ENCODE measurements at places on chromosomes 3 and 15. TPM values are rescaled to one million over a fixed set of nuclear protein-coding genes. Genes with fewer than 3 reads are reported as not detected.

GOLGA8S gene
- 0.33 TPM for total RNA-seq

CCR5 gene
- total RNA-seq, result not detected

SNTN gene
- total RNA-seq, result not detected

RETNLB gene
- total RNA-seq, result not detected

CAND2 gene
- 14.8 TPM for total RNA-seq

RCCD1 gene
- 20.6 TPM for total RNA-seq

LRTM1 gene
- not detected for total RNA-seq

ONECUT1 gene
- 36.5 TPM for total RNA-seq

GRK7 gene
- not detected for total RNA-seq

LTK gene
- total RNA-seq, result 0.16 TPM

DNA sequence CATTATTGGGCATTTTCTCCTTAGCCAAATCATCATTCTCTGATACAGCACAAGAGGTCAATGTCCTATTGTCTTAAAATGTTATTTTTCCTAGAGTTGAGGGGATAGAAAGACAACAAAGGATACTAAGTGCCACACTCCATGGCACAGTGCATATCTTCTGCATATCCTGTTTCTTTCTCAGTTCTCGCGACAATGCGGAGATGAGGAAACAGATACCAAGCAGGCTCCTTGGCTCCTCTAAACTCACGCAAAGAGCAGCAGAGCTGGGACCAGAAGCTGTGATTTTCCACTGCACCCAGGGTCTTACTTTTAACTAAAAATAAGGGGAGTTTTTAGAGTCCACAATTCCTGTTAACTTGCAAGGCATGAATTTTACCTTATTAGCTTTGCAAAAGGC is 10.5 kb upstream of the VGLL4 start:
- H3K27me3 ChIP-seq, result no peaks in the 10 kb centered on the region
- H3K4me1 ChIP-seq, result no peaks in the 10 kb centered on the region
- H3K36me3 ChIP-seq, result no peaks in the 10 kb centered on the region
- no peak overlapping the region for H3K4me3 ChIP-seq

DNA sequence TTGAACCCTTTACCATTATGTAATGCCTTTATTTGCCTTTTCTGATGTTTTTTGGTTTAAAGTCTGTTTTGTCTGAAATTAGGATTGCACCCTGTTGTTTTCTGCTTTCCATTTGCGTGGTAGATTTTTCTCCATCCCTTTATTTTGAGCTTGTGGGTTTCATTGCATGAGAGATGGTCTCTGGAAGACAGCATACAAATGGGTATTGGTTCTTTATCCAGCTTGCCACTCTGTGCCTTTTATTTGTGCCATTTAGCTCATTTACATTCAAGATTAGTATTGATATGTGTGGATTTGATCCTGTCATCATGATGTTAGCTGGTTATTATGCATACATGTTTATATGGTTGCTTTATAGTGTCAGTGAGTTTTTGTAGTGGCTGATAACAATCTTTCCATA is 318.7 kb upstream of the PPP2R3A start:
- no peak for DNase-seq
- H3K36me3 ChIP-seq, result peaks cover 10% of the 10 kb centered on the region
- H3K27me3 ChIP-seq, result no peaks in the 10 kb centered on the region
- H3K4me1 ChIP-seq, result no peaks in the 10 kb centered on the region
- no peak overlapping the region for H3K27ac ChIP-seq
- H3K4me3 ChIP-seq, result no peak overlapping the region

GRCh38 chr15:27850981-27851857 is 247.9 kb downstream of the OCA2 start:
- H3K27ac ChIP-seq, result peak overlapping the region; percentile 62
- DNase-seq, result no peak
- H3K4me1 ChIP-seq, result no peaks in the 10 kb centered on the region
- no peak overlapping the region for H3K4me3 ChIP-seq
- no peaks in the 10 kb centered on the region for H3K27me3 ChIP-seq
- H3K36me3 ChIP-seq, result no peaks in the 10 kb centered on the region

DNA sequence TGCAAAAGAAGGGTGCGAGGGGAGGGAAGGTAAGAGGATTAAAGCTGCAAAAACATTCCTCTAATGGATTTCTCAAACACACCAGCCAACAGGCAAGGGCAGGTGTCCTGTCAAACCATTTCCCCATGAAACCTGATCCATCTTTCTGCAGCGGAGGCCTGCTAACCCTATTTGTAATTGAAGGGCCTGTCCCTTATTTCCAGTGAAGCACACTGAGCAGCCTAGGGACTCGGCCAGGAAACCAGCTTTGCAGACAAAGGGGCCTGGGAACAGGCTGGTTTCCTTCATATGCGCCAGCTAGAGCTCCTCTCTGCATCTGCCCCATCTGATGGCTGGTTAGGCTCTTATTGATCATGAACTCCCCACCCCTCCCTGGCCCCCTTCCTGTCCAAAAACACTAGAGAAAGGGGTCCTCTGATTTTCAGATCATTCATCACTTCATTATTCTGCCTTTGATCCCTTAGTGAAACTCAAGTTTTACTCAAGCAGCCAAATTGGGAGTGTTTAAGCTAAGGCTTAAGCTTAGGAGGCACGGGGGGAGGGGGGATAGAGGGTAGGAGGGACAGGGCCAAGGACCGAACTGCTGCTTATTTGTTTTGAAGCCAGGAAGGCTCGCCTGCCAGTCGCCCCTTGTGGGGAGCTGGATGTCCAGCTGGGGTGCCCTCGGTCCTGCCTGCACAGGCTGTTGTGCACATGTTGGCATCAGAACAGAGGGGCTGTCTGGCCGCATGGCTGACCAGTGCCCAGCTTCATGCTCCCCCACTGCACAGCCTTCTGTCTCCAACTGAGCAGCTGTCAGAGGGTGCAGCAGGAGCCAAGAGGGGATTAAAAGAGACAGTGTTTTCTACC is 53.1 kb downstream of the BOC start:
- H3K27me3 ChIP-seq, result no peaks in the 10 kb centered on the region
- peaks cover 41% of the 10 kb centered on the region for H3K36me3 ChIP-seq
- H3K27ac ChIP-seq, result peak overlapping the region; percentile 22
- peaks cover 77% of the 10 kb centered on the region for H3K4me1 ChIP-seq

DNA sequence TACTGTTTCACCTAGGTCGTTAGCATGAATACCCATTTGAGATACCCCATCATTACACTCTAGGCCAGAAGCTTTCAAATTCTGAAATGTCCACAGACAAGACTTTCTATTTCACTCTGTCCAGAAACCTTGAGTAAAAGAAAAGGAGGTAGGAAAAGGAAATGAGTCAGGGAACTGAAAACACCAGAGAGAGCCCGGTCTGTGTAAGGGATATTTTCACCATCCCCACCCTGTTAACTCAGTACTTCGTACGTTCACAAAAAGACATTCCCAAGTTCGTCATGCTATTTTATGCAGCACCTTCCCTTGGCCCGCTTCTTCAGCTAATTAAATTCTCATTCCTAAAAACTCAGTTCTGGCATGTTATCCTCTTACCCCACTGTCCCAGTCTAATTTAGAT is 89.4 kb upstream of the SOX2 start:
- no peak overlapping the region for H3K4me3 ChIP-seq
- H3K27me3 ChIP-seq, result no peaks in the 10 kb centered on the region
- peaks cover 57% of the 10 kb centered on the region for H3K4me1 ChIP-seq
- H3K27ac ChIP-seq, result no peak overlapping the region
- H3K36me3 ChIP-seq, result no peaks in the 10 kb centered on the region

- no peaks in the 10 kb centered on the region for H3K36me3 ChIP-seq
- no peaks in the 10 kb centered on the region for H3K4me1 ChIP-seq
- no peaks in the 10 kb centered on the region for H3K27me3 ChIP-seq
- no peak overlapping the region for H3K27ac ChIP-seq
- H3K4me3 ChIP-seq, result no peak overlapping the region
These were observed 231.6 kb downstream of the CACNA2D3 start for GRCh38 chr3:54353946-54354345.

DNA sequence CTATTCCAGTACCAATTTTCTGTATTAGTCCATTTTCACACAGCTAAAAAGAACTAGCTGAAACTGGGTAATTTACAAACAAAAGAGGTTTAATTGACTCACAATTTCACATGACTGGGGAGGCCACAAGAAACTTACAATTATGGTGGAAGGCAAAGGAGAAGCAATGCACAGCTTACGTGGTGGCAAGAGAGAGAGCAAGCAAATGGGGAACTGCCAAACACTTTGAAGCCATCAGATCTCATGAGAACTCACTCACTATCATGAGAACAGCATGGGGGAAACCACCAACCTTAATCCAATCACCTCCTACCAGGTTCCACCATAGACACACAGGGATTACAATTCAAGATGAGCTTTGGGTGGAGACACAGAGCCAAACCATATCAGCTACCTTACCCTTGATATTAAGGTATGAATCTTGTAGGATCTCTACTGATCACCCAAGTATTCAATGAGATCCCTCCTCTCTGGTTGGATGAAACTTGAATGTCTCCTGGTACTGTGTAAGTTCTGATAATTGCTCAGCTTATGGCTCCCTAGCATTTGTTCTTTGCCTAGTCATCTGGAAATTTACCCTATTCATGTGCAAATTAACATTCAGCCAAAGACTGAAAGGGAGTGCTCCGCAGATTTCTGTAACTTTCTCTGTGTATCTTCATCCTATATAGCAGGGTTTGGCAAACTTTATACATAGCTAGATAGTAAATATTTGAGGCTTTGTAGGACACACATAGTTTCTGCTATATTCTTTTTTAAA is 38.9 kb downstream of the MYL3 start:
- H3K27ac ChIP-seq, result no peak overlapping the region
- no peak overlapping the region for H3K4me3 ChIP-seq
- peaks cover 8% of the 10 kb centered on the region for H3K4me1 ChIP-seq
- no peaks in the 10 kb centered on the region for H3K27me3 ChIP-seq
- no peak for DNase-seq
- H3K36me3 ChIP-seq, result peaks cover 13% of the 10 kb centered on the region

DNA sequence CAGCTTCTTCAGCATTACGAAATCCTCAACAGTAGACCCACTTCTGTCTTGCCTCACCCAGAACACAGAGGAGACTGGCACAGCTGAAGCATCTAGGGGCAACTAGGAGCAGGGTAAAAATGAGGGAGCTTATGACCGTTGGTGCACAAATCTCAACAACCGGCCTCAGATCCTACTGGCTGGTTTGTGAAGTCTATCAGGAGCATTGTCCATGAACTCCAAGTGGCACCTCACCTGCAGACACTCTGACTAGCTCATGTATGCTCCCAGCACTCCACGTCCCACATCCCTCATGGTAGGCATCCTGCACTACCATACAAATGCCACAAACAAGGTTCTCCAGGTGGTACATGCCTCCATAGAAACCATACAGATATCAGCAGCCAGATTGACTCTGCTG is 163.1 kb downstream of the TLE3 start:
- peaks cover 4% of the 10 kb centered on the region for H3K4me1 ChIP-seq
- peaks cover 20% of the 10 kb centered on the region for H3K27me3 ChIP-seq
- H3K4me3 ChIP-seq, result no peak overlapping the region
- no peak overlapping the region for H3K27ac ChIP-seq

GRCh38 chr3:10280177-10280529 is 12.6 kb downstream of the GHRL start:
- H3K27ac ChIP-seq, result peak overlapping the region; percentile 57
- DNase-seq, result no peak
- no peak overlapping the region for H3K4me3 ChIP-seq
- H3K4me1 ChIP-seq, result no peaks in the 10 kb centered on the region
- H3K27me3 ChIP-seq, result no peaks in the 10 kb centered on the region
- H3K36me3 ChIP-seq, result peaks cover 2% of the 10 kb centered on the region

GRCh38 chr15:70856884-70857561 is 3.1 kb upstream of the LARP6 start:
- H3K4me1 ChIP-seq, result peaks cover 16% of the 10 kb centered on the region
- H3K27me3 ChIP-seq, result no peaks in the 10 kb centered on the region
- peak overlapping the region; percentile 58 for H3K4me3 ChIP-seq
- H3K36me3 ChIP-seq, result no peaks in the 10 kb centered on the region
- no peak overlapping the region for H3K27ac ChIP-seq
- no peak for DNase-seq

GRCh38 chr3:123819949-123820348 is 64.2 kb downstream of the MYLK start:
- DNase-seq, result no peak
- no peak overlapping the region for H3K27ac ChIP-seq
- H3K27me3 ChIP-seq, result no peaks in the 10 kb centered on the region
- peaks cover 14% of the 10 kb centered on the region for H3K4me1 ChIP-seq
- no peak overlapping the region for H3K4me3 ChIP-seq

- peaks cover 7% of the 10 kb centered on the region for H3K4me1 ChIP-seq
- no peak overlapping the region for H3K4me3 ChIP-seq
- no peak for DNase-seq
- H3K36me3 ChIP-seq, result no peaks in the 10 kb centered on the region
These were observed 57.9 kb downstream of the ATP1B3 start for GRCh38 chr3:141934354-141934753.

DNA sequence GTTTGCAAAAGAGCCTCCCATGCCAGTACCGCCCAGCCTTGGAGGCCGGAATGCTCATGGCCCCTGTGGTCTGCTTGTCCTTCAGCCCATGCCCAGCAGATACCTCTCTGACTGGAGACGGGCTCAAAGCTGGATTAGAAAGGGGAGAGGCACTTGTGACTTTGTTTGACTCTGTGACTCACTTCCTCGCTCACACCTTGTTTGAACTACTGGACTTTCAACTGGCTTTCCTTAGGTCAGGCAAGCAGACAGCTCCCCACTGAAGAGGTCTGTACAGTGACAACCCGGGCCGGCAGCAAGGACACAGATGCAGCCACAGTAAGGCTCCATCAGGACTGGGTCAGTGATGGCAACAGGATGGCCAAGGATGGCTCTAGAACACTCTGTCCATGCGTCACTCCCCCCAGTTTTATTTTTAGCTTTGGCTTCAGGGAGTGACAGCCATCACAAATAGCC is 98.6 kb upstream of the ABHD17C start:
- H3K36me3 ChIP-seq, result peaks cover 17% of the 10 kb centered on the region
- H3K27me3 ChIP-seq, result no peaks in the 10 kb centered on the region
- H3K27ac ChIP-seq, result no peak overlapping the region
- H3K4me1 ChIP-seq, result peaks cover 4% of the 10 kb centered on the region
- no peak overlapping the region for H3K4me3 ChIP-seq

GRCh38 chr3:139640456-139640855 is 37.3 kb downstream of the NMNAT3 start:
- H3K27me3 ChIP-seq, result no peaks in the 10 kb centered on the region
- DNase-seq, result no peak
- no peaks in the 10 kb centered on the region for H3K36me3 ChIP-seq
- H3K4me1 ChIP-seq, result no peaks in the 10 kb centered on the region
- no peak overlapping the region for H3K4me3 ChIP-seq

GRCh38 chr15:39789736-39790135 is 7.1 kb upstream of the FSIP1 start:
- H3K36me3 ChIP-seq, result no peaks in the 10 kb centered on the region
- H3K4me1 ChIP-seq, result peaks cover 30% of the 10 kb centered on the region
- DNase-seq, result no peak
- H3K4me3 ChIP-seq, result no peak overlapping the region
- no peak overlapping the region for H3K27ac ChIP-seq

DNA sequence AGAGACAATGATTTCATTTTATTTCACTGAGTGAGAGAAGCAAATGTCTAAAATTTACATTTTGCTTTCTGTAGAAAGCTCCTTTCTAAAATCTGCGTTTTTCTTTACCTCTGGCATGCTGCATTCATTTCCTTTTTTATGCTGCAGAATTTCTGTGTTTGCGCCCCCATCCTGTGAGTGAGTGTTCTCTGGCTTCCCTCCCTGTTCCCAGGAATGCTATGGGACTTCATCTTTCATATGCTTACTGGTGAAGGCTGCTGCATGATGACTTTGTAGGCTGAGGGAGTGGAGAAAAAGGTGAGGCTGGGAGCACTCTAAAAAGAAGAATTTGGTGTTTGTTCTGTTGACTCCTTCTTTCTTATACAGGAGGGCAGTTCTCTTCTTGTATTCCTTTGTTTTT is 7.7 kb upstream of the TMC3 start:
- H3K4me3 ChIP-seq, result no peak overlapping the region
- H3K4me1 ChIP-seq, result no peaks in the 10 kb centered on the region
- H3K27ac ChIP-seq, result no peak overlapping the region
- no peaks in the 10 kb centered on the region for H3K36me3 ChIP-seq
- peaks cover 7% of the 10 kb centered on the region for H3K27me3 ChIP-seq
